ENCODE measurements at places on chromosomes 4 and X.

DNA sequence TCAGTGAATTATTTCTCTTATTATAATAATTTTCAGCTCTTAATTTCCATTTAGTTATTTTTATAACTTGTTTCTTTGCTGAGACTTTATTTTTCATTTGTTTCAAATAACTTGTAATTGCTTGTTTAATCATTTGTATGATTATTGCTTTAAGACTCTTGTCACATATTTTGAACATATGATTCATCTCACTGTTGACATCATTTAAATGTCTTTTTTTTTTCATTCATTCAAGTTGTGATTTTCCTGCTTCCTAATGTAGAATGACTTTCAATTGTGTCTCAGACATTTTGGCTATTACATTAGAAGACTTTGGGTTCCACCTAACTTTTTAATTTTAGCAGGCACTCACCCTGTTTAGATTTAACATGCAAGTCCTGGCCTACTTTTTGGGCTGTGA lies 234.8 kb upstream of the DIPK2B start:
- DNase-seq, result no peak

GRCh38 chr4:125321709-125322365 lies 7.1 kb downstream of the FAT4 start:
- DNase-seq, result no peak

DNA sequence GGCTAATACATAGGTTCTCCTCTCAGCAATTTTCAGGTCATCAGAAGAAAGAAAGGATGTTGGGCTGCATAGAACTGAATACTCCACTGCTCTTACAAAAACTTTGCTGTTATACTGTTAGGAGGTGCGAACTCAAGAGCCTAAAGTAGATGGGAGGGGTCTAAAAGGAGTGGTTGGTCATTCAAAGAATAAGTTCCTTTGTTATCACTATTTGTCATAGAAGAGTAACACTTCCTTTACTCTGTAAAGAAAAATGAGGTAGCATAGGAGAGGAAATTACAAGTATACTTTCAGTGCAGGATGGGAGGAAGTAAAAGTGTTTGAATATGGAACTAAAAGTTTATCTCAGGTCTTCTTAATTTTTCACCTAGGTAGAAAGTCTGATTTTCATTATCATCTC lies 61.5 kb downstream of the CCNI start:
- no peak for DNase-seq

DNA sequence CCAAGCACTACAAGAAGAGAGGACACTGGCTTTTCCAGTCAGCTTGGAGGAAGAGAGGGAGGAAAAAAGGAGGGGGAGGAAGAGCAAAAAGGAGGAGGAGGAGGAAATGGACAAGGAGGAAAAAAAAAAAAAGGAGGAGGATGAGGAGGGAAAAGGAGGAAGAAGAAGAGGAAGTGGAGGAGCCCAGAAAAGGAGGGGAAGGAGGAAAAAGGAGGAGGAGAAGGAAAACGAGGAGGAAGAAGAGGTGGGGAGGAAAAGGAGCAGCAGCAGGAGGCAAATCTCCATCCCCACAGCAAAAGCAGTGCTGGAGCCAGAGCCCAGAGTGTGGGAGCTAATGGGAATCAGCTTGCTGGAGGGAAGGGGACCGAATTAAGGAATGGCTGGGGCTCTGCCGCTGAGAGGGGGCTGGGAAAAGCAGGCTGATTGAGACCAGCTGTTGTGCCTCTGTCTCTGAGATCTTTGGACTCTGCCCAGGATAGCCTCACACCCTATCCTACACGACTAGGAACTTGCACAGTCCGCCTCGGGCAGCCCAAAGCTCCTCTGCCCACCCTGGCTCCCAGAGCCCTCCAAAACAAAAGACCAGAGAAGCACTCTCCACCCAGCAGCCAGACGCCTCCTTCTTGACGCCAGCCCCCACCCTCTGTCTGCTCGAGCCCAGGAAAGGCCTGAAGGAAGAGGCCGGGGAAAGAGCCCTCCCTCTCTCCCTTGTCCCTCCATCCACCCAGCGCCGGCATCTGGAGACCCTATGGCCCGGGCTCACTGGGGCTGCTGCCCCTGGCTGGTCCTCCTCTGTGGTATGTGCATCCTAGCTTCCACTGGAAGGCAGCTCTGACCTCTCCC lies at the start of gene XPNPEP2:
Gene XPNPEP2 (plus strand): TSS at position 514 of the 843 bp plus-strand sequence. CDS start 235 bp downstream, at position 749.
- DNase-seq, result peak; percentile 85

- DNase-seq, result no peak
Observed at GRCh38 chr4:161926033-161926828, 237.6 kb downstream of the FSTL5 start.

GRCh38 chr4:127686658-127687057 lies 43.5 kb upstream of the SLC25A31 start:
- no peak for DNase-seq

DNA sequence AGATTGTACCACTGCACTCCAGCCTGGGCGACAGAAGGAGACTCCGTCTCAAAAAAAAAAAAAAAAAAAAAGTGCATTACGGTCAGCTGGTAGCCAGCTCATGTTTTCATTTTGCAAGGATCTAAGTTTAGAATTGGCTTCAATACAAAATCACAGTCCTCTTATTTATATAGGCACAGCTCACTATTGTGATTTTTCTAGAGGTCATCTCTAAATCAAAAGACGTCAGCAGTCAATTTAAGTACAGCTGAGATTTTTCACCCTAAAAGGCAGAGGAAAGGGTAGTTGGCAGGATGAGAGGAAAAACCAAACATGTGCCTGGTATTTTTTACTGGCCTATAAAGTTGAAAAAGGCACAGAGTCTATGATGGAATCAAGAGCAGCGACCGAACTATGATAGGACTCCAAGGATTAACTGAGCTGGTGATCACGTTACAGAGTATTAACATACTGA lies 30.8 kb downstream of the ASB5 start:
- DNase-seq, result no peak

- DNase-seq, result no peak
Observed at GRCh38 chr4:61994036-61994435, 793.9 kb downstream of the ADGRL3 start.

DNA sequence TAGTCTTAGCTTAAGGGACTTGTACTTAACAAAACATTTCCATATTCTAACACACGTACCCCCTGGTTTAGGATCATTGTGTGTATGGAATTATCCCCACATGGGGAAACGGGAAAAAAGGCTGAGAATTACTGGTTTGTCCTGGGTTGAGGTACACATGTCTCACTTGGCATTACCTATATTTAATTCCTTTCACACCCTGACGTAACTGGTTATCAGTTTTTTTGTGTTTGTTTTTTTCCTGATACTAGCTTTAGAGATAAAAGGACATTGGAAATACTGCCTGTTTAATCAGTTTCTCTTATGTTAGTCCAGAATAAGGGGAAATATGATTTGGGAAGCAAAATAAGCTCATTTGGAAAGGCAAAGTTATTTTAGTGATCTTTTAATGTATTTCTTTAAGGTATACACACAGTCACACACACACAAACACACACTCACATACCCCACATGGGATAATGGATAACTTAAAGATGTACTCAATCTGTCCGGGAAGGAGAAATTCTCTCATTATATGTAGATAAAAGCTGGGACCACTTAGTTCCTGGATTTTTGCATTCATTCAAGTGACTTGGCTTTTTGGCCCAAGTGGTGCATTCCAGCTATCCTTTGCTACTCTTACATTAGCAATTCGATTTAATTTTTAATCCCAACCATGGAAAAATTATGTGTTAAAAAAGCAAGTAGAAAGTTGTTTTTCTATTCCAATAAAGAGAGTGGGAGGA lies 13.0 kb downstream of the SEPTIN11 start:
- DNase-seq, result no peak

DNA sequence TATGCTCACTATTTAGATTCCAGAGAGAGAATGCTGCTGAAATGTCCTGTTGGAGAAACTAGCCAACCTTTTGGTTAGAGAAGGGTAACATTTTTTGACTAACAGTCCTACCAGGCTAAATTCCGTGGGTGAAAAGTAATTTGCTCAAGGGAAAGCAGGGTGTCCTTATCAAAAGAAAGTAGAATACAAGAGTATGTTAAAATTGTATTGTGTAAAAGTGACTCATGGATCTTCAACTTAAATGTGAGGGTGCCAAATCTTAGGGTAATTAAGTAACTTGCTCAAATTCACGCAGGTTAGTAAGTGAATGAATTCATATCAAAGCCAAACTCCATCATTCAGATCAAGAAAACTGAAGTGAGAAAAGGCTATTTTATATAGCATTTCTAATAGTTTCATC lies 81.7 kb downstream of the PCDH7 start:
- DNase-seq, result no peak

Data from ELF-1 (cell line).